ENCODE measurements at places on chromosomes 2 and 18. TPM values are rescaled to one million over a fixed set of nuclear protein-coding genes. Genes with fewer than 3 reads are reported as not detected.

GRCh38 chr2:159959136-159959535 lies 103.3 kb downstream of the PLA2R1 start:
- no peak for DNase-seq

DNA sequence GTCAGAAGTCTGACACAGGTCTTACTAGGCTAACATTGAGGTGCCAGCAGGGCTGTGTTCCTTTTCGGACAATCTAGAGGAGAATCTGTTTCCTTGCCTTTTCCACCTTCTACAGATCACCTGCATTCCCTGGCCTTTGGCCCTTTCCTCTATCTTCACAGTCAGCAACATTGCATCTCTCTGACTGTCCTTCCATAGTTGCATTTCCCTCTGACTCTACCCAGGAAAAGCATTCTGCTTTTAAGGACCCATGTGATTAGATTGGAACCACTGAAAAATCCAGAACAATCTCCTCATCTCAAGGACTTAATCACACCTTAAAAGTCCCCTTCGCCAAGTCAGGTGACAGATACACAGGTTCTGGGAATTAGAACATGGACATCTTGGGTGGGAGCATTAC lies 181.5 kb downstream of the SLC8A1 start:
- DNase-seq, result no peak

TYMS gene
- total RNA-seq, result 6.4 TPM

DNA sequence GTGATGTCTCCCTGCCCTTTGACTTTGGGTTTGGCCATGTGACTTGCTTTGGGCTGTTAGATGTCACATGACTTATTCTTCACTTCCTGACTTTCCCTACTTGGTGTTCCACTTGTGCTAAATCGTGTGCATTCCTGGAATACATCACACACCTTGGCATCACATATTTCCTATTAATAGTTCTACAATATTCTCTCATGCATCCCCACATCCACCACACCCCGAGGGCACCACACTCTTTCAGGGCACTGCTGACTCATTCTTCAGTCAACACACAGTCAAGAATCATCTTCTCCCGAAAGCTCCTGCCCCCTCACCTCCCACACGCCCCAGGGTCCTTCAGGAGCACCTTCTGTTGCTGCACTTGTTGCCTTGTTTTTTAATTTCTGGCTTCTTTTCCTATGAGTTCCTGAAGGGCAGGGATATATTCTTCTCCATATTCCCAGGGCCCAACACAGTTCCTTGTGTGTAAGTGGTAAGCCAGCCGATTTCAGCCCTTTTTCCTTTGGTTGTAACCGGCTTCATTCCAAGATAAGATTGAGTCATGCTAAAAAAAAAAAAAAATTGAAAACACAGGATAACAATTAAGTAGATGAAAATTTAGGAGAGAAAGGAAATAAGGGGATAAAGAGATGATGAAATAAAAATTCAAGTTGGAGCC lies 341.4 kb downstream of the SLC4A3 start:
- DNase-seq, result no peak

DNA sequence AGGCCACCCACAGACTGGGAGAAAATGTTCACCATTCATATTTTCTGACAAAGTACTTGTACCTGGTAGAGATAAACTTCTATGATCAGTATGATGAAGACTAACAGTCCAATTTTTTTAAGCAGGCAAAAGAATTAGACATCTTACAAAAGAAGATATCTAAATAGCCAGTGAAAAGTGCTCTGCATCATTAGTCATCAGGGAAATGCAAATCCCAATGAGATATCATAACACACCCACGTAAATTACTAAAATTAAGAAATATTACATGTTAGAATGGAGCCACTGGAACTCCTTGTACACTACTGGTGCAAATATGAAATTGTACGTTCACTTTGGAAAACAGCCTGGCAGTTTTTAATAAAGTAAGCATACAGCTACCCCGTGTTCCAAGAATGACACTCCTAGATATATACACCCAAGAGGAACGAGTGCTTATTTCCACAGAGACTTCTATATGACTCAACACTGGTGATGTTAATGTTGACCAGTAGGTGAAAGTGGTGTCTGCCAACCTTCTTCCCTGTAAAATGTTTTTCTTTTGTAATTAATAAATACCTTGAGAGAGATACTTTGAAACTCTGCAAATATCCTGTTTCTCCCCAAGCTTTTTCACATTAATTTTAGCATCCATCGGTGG lies 80.3 kb downstream of the NPAS2 start:
- DNase-seq, result no peak

C1QL2 gene
- total RNA-seq, result not detected

ARHGEF4 gene
- total RNA-seq, result 2.0 TPM

Measured in omental fat pad (tissue), 4 donors.